Muscle of back (tissue), 13 donors: ENCODE measurements at places on chromosomes 11 and 22. TPM values are rescaled to one million over a fixed set of nuclear protein-coding genes. Genes with fewer than 3 reads are reported as not detected.

Gene IFT27
- 19.2 TPM for polyA plus RNA-seq

Gene DKK3
- 113 TPM for polyA plus RNA-seq

Gene CBLIF
- polyA plus RNA-seq: not detected

Gene MAPK8IP2
- 0.67 TPM for polyA plus RNA-seq

Gene LYVE1
- polyA plus RNA-seq: 66.5 TPM

Gene HOATZ
- polyA plus RNA-seq: not detected

Gene TP53AIP1
- not detected for polyA plus RNA-seq

Gene LMO1
- polyA plus RNA-seq: 3.0 TPM

Gene CCDC87
- not detected for polyA plus RNA-seq

Gene MRGPRX4
- not detected for polyA plus RNA-seq

Gene GDPD4
- polyA plus RNA-seq: 0.20 TPM

Gene OR52D1
- polyA plus RNA-seq: not detected

Gene SLC22A6
- polyA plus RNA-seq: not detected

Gene COPB1
- 93.6 TPM for polyA plus RNA-seq

Gene ANKK1
- 0.19 TPM for polyA plus RNA-seq

Gene TBX1
- polyA plus RNA-seq: 5.3 TPM

Gene CECR2
- 16.7 TPM for polyA plus RNA-seq

Gene GPHA2
- not detected for polyA plus RNA-seq

Gene ST14
- polyA plus RNA-seq: 0.27 TPM

Gene GGTLC3
- not detected for polyA plus RNA-seq

Gene NPAS4
- polyA plus RNA-seq: 0.43 TPM

Gene B3GAT3
- 20.9 TPM for polyA plus RNA-seq

Gene CCT8L2
- polyA plus RNA-seq: not detected

Gene OR5D14
- not detected for polyA plus RNA-seq

Gene APIP
- 29.0 TPM for polyA plus RNA-seq

Gene TSPAN32
- 3.2 TPM for polyA plus RNA-seq

Gene MMP7
- polyA plus RNA-seq: not detected

Gene GAL3ST1
- 6.8 TPM for polyA plus RNA-seq

Gene CHEK1
- polyA plus RNA-seq: 17.2 TPM

Gene ISX
- polyA plus RNA-seq: not detected

Gene RTN4RL2
- 24.2 TPM for polyA plus RNA-seq

Gene GNG3
- polyA plus RNA-seq: not detected

Gene PNPLA5
- not detected for polyA plus RNA-seq

Gene GAL
- 0.60 TPM for polyA plus RNA-seq

Gene ANGPTL5
- 3.0 TPM for polyA plus RNA-seq

Gene MTFP1
- polyA plus RNA-seq: 5.1 TPM

Gene TEX12
- 0.22 TPM for polyA plus RNA-seq

Gene DRD4
- 0.87 TPM for polyA plus RNA-seq

Gene CLMP
- polyA plus RNA-seq: 16.4 TPM

Gene RBM7
- 29.0 TPM for polyA plus RNA-seq

Gene LIF
- polyA plus RNA-seq: 0.69 TPM

Gene BAD
- polyA plus RNA-seq: 24.6 TPM

Gene MAML2
- 4.5 TPM for polyA plus RNA-seq

Gene NELL1
- polyA plus RNA-seq: 4.6 TPM

Gene OR51E2
- 1.9 TPM for polyA plus RNA-seq
